ENCODE measurements at places on chromosomes 1 and 21.

DNA sequence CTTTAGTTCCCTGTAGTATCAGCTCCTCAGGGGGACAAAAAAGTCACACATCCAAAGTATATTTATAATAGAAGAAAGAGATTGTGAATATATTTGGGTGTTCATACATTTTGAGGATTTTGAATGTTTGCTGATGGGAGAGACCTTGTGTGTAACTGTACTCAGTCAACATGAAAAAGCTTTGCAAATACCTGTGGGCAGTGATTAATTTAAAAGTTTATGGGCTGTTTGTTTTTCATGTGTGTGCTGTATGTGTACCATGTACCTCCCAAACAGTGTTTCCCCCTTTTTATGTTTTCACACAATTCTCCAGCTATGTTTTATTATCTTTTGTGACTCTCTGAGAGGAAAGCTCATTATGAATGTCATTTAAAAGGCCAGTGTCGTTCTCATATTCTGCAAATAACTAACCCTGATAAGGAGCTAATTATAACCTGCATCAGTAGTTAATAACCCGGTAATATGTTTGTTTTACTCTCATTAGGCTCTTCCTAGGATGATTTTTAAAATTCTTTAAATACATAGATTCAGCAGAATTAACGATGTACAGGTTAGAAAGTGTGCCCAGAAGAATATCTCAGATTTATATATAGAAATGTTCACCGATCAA, 271.5 kb downstream of the NFIA start:
- DNase-seq: no peak

GRCh38 chr1:47483651-47484050, 45.8 kb downstream of the FOXD2 start:
- no peak for DNase-seq

DNA sequence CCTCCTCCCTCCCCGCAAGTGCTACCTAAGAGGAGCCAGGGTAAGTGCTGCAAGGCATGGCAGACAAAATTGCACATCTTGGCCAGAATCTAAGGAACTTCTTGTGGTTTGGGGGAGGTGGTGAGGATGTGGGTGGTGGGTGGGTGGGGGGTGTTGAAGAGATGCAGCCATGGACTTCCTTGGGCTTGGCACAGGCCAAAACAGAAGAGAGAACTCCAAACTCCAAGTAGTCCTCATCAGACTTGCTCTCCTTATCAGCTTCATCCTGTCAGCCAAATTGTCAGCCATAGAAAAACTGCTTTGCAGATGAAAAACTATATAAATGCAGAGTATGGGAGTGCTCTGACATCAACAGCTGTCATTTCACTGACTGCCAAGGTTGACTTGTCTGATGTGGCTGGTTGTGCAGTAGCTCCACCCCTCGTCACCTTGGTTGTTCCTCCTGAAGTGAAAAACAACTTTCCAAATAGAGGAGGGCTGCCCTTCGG, 7.1 kb downstream of the AMIGO1 start:
- no peak for DNase-seq

GRCh38 chr1:15020943-15021745, 132.4 kb upstream of the TMEM51 start:
- DNase-seq: no peak

GRCh38 chr1:85322655-85323054, 46.2 kb upstream of the BCL10 start:
- DNase-seq: no peak

GRCh38 chr1:187091666-187092065, 262.9 kb downstream of the PLA2G4A start:
- DNase-seq: no peak

DNA sequence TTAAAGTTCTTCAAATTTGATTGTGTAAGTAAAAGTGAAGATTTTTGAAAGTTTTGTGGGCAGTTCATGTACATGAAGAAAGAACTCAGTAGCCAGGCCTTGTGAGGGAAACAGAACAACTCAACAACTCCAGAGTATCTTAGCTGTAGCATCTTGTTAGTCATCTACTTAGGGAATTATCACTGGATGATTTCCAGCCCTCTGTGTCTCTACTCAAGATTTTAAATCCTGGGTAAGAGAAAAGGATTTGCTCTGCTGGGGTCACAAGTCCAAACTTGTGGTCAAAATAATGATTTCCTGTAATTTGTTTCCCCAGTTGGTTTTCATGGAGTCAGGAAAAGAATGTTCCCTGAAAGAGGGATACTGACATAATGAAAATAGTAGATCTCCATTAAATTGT, 8.2 kb downstream of the OR10T2 start:
- DNase-seq: no peak

- no peak for DNase-seq
These were observed 123.6 kb downstream of the TGFB2 start for GRCh38 chr1:218468711-218469110.

GRCh38 chr1:198986036-198986435, 347.2 kb downstream of the PTPRC start:
- DNase-seq: no peak

DNA sequence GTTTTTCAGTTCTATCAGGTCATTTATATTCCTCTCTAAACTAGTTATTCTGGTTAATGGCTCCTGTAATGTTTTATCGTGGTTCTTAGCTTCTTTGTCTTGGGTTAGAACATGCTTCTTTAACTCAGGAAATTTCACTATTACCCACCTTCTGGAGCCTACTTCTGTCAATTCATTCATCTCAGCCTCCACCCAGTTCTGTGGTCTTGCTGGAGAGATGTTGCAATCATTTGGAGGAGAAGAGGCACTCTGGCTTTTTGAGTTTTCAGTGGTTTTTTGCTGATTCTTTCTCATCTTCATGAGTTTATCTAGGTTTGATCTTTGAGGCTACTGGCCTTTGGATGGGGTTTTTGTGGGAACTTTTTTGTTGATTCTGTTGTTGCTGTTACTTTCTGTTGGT, 213.0 kb downstream of the BRINP2 start:
- no peak for DNase-seq

DNA sequence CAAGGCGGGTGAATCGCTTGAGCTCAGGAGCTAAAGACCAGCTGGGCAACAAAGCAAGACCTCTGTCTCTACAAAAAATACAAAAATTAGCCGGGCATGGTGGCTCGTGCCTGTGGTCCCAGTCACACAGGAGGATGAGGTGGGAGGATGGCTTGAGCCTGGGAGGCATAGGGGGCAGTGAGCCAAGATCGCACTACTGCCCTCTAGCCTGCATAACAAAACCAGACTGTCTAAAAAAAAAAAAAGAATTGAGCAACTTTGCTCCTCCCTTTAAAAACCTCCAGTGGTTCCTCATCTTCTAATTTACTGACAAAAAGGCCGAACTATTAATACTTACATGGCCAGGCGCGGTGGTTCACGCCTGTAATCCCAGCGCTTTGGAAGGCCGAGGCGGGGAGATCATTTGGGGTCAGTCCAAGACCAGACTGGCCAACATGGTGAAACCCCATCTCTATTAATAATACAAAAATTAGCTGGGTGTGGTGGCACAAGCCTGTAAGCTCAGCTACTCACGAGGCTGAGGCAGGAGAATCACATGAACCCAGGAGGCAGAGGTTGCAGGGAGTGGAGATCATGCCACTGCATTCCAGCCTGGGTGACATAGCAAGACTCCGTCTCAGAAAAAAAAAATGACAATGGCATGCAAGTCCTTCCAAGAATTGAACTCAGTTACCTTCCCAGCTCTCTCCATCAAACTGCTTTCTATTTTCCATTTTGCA, 4.4 kb downstream of the ACBD3 start:
- peak; percentile 14 for DNase-seq

DNA sequence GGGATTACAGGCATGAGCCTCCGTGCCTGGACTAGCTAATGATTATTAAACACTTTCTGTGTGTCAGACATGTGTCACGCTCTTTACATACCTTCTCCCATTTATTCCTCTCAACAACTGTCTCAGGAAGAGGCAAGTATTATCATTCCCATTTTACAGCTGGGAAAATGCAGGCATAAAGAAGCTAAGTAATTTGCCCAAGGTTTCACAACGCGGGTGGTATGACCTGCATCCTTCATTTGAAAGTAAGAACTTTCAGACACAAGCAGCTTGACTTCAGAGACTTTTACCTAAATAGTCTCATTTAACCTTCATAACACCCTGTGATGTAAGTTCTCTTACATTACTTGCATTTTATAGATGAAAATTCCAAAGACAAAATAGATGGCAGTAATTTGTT, 1.0 kb upstream of the ZSCAN20 start:
- DNase-seq: no peak

GRCh38 chr1:26723013-26723991, 27.5 kb downstream of the ARID1A start:
- peak; percentile 27 for DNase-seq

DNA sequence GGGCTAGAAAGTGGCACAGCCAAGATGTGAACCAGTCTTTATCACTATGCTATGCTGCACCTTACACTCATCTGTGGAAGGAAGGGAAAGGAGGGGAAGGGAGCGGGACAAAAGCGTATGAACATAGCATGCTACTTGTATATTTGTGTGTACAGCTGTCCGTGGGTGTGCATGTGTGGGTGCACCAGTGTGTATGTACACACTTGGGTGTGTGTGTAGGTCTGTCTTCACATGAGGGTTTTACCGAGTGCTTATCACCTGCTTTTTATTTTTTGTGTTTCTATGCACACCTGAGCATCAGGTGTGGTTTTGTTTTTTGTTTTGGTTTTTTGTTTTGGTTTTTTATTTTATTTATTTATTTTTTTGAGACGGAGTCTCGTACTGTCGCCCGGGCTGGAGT, 255.7 kb downstream of the RRAGC start:
- DNase-seq: no peak

DNA sequence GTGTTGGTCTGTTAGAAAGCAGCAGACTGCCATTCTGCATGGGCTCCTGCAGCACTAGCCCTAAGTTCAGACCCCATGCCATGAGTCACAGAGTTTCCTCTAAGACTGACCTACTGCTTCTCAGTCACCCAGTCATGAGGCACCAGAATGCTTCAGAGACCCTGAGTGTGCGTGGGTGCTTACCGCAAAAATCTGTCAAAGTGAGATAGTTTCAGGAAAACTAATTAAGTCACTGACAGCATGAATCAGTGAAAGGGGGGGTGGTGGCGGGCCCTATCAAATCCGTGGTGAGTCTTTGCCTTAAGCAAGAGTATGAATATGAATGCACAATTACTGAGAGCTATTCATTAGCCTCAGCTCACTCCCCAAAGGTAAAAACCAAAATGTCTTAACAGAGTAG, 98.1 kb downstream of the KCTD3 start:
- DNase-seq: no peak

GRCh38 chr1:96962751-96963211, 241.2 kb downstream of the PTBP2 start:
- no peak for DNase-seq

- no peak for DNase-seq
These were observed 149.3 kb upstream of the EDN2 start for GRCh38 chr1:41633764-41634163.

GRCh38 chr1:63915121-63915520, 141.3 kb downstream of the ROR1 start:
- no peak for DNase-seq

DNA sequence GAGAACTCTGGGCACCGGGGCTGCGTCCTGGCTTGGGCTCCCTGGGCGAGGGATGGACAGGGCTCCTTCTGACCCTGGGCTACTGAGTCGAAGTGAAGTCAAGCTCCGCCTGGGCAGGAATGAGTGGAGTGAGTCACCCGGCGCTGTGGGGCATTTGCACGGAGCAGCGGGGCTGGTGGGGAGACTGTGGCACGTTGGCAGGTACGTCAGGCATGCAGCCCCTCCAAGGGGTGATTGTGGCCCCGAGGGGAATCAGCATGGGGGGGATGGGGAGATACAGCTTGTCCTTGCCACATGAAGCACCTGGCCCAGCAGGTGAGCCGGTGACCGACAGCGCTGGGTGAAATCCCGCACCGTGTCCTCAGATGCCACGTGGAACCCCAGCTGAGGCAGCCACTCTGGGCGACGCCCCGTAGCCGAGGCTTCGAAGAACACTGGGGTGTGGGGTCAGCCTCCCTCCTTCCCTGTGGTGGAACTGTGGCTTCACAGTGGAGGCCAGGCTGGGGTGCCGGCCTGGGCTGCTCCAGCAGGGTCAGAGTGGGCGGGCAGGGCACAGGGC, 62.3 kb downstream of the COL18A1 start:
- no peak for DNase-seq

GRCh38 chr1:87279536-87279875, 49.2 kb upstream of the LMO4 start:
- DNase-seq: no peak

GRCh38 chr1:94989911-94990473, 63.1 kb upstream of the CNN3 start:
- DNase-seq: no peak

Measured in LoVo (cell line).